ENCODE measurements at places on chromosomes 2 and 18. TPM values are rescaled to one million over a fixed set of nuclear protein-coding genes. Genes with fewer than 3 reads are reported as not detected.

Gene EML6
- total RNA-seq, result 3.0 TPM

Gene PID1
- total RNA-seq, result 13.3 TPM

Gene SERPINB8
- total RNA-seq, result 2.5 TPM

Gene CKAP2L
- total RNA-seq, result not detected

Gene TEX44
- total RNA-seq, result not detected

Gene POTEC
- not detected for total RNA-seq

Gene SKA1
- total RNA-seq, result 0.08 TPM

Gene PRKCE
- total RNA-seq, result 2.5 TPM

Gene PRKAG3
- total RNA-seq, result not detected

DNA sequence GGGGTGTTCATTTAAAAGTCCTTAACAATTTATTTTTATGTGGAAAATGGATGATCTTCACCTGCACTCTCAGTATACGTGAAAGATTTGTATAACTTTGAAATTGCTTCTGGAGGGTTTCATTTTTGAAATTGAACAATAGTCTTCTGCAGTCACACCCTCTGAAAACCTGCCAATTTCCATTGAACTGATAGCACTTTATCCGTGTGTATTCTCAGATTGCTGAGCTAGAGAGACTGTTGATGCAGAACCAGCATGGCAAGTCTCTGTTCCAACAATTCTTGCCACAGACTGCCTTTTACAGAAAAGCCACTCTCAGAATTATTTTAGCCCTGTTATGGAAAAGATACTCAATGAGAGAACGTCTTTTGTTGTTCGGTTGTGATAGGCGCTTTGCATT lies 6.6 kb upstream of the GULP1 start:
- DNase-seq, result no peak
- H3K27me3 ChIP-seq, result no peaks in the 10 kb centered on the region
- no peaks in the 10 kb centered on the region for H3K4me1 ChIP-seq
- H3K36me3 ChIP-seq, result no peaks in the 10 kb centered on the region
- no peak overlapping the region for H3K27ac ChIP-seq

DNA sequence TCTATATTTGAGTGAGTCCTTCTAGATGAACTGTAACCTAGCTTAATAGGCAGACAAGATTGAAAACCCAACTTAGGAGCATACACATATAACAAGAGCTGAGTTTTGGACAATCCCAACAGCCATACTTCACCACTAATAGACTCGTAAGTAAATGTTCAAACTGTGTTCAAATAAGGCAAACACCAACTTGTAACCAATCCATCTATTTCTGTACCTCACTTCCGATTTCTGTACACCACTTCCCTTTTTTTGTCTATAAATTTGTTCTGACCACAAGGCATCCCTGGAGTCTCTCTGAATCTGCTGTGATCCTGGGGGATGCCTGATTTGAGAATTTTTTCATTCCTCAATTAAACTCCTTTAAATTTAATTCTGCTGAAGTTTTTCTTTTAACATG lies 1149.1 kb upstream of the NRXN1 start:
- H3K27me3 ChIP-seq, result no peaks in the 10 kb centered on the region
- no peak for DNase-seq
- no peaks in the 10 kb centered on the region for H3K36me3 ChIP-seq
- no peak overlapping the region for H3K4me3 ChIP-seq
- H3K27ac ChIP-seq, result no peak overlapping the region
- no peaks in the 10 kb centered on the region for H3K4me1 ChIP-seq

GRCh38 chr2:65896446-65896845 lies 464.0 kb upstream of the SPRED2 start:
- no peak overlapping the region for H3K4me3 ChIP-seq
- H3K4me1 ChIP-seq, result no peaks in the 10 kb centered on the region
- no peak overlapping the region for H3K27ac ChIP-seq
- peaks cover 4% of the 10 kb centered on the region for H3K27me3 ChIP-seq

GRCh38 chr2:62396880-62397279 lies 109.1 kb downstream of the TMEM17 start:
- H3K27me3 ChIP-seq, result no peaks in the 10 kb centered on the region
- H3K27ac ChIP-seq, result no peak overlapping the region
- no peak overlapping the region for H3K4me3 ChIP-seq
- no peak for DNase-seq

DNA sequence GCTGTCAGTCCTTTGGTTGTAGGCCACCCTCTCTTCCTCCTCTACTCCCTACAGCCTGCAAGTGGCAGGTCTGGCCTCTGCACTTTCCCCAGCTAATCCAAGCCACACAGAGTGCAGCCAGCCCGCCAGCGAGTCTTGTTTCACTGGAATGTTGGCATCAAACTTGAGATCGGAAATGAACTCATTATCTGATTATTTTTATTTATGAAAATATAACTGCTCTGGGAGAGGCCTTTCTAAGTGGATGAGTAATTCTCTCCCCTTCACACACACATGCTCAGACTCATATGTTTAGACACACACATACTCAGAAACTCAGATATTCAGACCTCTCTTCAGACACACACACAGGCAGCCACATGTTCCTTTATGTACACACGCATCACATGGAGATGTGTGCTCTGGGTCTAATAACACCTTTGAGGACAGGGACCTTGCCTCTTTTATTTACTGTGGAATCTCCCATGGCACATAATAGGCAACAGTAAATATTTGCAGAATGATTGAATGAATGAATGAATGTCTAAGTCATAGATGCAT lies 151.3 kb downstream of the ZFP36L2 start:
- no peaks in the 10 kb centered on the region for H3K27me3 ChIP-seq
- H3K4me3 ChIP-seq, result no peak overlapping the region
- H3K27ac ChIP-seq, result no peak overlapping the region
- H3K4me1 ChIP-seq, result no peaks in the 10 kb centered on the region
- no peaks in the 10 kb centered on the region for H3K36me3 ChIP-seq
- no peak for DNase-seq

GRCh38 chr18:36539674-36540231 lies 242.2 kb downstream of the FHOD3 start:
- H3K4me3 ChIP-seq, result no peak overlapping the region
- no peaks in the 10 kb centered on the region for H3K27me3 ChIP-seq
- H3K36me3 ChIP-seq, result no peaks in the 10 kb centered on the region
- no peak overlapping the region for H3K27ac ChIP-seq
- no peak for DNase-seq

DNA sequence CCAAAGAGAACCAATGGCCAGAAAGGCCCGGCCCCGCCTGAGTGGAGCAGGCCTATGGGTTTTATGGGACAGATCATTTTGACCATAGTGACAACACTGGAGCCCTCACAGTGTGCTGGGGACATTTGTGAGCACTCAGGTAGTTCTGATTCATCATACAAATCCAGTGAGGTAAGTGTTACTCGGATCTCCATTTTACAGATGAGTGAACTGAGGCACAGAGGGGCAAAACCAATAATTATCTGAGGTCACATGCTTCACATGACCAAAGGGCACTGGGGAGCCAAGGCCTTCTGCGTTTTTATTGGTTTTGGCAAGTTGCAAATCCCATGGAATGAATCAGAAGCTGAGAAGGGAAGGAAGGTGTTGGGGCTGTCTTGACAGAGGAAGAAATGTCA lies 111.5 kb upstream of the MGAT5 start:
- no peak overlapping the region for H3K4me3 ChIP-seq
- no peaks in the 10 kb centered on the region for H3K27me3 ChIP-seq
- H3K36me3 ChIP-seq, result no peaks in the 10 kb centered on the region

DNA sequence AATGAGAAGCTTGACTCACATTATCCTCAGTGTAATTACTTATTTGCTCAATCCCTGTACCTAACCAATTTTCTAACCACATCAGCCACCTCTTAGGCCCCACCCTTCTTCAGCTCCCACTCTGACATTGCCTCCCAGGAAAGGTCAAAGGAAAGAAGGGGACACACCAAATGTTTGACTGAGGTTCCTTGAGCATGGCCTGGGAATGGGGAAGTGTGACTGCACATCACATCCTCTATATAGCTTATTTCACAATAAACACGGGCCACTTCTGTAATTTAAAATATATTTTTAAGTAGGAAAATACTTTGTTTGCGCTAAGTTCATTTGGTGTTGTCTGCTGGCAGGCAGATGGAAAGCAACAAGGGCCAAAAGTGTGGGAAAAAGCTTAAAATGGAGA lies 3.0 kb upstream of the FIGLA start:
- H3K27ac ChIP-seq, result no peak overlapping the region
- no peak overlapping the region for H3K4me3 ChIP-seq
- H3K4me1 ChIP-seq, result peaks cover 7% of the 10 kb centered on the region
- H3K27me3 ChIP-seq, result peaks cover 20% of the 10 kb centered on the region
- no peaks in the 10 kb centered on the region for H3K36me3 ChIP-seq
- DNase-seq, result no peak

DNA sequence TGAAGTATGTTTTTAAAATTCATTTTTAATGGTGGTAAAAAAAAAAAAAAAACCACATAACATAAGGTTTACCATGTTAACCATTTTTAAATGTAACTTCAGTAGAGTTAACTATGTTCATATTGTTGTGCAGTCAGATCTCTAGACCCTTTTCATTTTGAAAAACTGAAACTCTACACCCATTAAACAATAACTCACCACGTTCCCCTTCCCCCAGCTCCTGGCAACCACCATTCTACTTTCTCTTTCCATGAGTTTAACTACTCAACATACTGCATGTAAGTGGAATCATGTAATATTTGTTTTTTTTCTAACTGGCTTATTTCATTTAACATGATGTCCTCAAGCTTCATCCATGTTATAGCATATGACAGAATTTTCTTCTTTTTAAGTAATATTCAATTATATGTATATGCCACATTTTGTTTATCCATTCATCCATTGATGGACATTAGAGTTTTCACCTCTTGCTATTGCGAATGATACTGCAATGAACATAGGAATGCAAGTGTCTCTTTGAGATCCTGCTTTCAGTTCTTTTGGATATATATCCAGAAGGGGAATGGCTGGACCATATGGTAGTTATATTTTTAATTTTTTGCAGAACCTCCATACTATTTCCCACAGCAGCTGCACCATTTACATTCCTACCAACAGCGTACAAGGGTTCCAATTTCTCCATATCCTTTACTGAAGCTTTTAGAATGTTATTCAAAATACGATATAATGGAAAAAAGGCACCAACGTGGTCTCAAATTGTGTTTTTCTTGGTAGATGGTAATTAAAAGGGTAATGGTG lies 91.0 kb downstream of the SPTBN1 start:
- peaks cover 22% of the 10 kb centered on the region for H3K4me1 ChIP-seq
- H3K27me3 ChIP-seq, result no peaks in the 10 kb centered on the region

GRCh38 chr2:169159686-169160085 lies 90.3 kb downstream of the DHRS9 start:
- no peaks in the 10 kb centered on the region for H3K4me1 ChIP-seq
- no peaks in the 10 kb centered on the region for H3K36me3 ChIP-seq
- H3K27ac ChIP-seq, result no peak overlapping the region
- H3K27me3 ChIP-seq, result no peaks in the 10 kb centered on the region
- no peak for DNase-seq
- no peak overlapping the region for H3K4me3 ChIP-seq

GRCh38 chr2:209209943-209210342 lies 213.9 kb upstream of the MAP2 start:
- H3K27me3 ChIP-seq, result no peaks in the 10 kb centered on the region
- no peaks in the 10 kb centered on the region for H3K4me1 ChIP-seq
- no peak for DNase-seq
- no peaks in the 10 kb centered on the region for H3K36me3 ChIP-seq
- H3K4me3 ChIP-seq, result no peak overlapping the region

DNA sequence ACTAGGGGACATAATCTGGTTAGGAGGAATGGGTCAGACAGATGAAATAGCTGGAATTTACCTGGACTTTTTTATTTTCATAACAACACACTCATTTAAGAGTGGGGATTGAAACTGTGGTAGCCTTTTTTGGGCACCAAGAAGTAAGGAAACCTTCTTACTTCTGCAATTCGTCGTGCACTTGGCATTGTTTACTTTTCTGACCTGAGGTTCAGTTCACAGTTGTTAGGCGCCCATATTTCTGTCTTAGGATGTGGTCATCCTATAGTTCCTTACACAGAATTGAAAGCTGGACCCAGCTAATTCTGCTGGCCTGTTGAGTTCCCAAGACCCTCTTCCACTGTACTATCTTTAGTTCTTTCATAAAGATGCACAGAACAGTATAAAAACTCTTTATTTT lies 72.9 kb downstream of the TMX3 start:
- no peak for DNase-seq
- no peaks in the 10 kb centered on the region for H3K36me3 ChIP-seq
- no peak overlapping the region for H3K27ac ChIP-seq
- peaks cover 4% of the 10 kb centered on the region for H3K27me3 ChIP-seq
